Suprapubic skin (tissue), 4 donors: ENCODE measurements at places on chromosomes 11 and 22.

DNA sequence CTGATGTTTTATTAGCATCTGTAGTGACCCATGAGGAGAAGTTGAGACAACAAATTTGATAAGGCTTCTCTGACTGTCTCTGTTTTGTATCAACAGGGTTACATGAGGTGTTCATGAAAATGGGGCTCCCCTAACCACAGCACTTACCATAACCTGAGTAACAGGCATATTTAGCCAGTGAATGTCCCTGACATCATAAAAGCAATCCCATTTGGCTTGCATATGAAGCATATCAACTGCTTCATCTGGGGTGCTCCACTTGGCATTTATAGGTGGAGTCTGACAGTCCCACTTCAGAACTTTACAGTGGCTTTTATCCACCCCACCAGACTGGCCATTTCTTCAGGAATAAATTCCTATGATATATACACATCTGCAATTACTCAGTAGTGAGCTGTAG, 257.6 kb downstream of the LUZP2 start:
- no peak for DNase-seq

DNA sequence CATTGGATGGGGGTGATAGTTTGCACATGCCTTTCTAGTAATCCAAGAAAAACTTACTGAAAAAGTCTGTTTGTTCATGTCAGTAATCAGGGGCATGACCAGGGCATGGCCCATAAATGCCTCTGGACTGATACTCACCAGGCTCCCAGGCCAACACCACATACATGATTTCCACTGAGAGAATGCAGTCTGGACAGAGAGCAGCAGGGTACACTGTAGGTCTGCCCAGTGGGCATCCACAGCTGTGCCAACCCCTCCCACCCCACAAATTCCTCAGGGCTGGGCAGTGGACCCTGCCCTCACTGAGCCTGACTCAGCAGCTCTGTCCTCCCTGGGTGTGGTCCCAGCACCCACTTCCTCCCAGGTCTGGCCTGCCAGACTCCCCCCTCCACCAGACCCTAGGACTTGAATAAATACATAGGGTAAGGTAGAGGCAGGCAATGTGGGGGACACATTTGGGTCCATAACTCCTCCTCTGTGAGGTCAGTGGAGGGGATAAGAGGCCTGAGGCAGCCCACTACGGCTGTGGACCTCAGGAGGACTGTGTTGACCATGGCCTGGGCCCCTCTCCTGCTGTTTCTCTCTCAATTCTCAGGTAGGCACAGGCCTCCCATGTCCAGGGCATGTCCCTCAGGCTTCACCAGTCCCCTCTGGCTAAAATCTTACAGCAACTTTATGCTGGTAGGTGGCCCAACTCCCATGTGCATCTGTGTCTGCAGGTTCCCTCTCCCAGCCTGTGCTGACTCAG, 92.2 kb upstream of the TOP3B start:
- DNase-seq, result no peak

DNA sequence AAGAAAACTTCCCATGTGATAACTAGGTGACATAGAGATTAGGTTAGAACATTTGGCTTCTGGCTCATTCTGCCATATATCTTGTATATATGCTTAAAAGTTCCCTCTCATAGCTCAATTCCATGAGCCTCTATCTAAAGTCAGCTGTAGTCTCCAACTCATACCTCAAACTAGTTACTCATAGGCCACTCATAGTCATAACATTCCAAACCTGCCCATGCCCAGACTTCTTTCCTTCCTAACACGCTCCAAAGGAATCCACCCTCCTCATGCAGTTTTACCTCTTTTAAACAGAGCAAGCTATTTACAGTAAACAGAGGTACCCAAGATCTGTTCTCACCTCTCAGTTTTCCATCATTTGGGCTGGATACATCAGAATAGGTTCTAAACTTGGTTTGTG, 39.4 kb downstream of the GLYATL2 start:
- no peak for DNase-seq

- DNase-seq, result no peak
These were observed 14.5 kb upstream of the PEX26 start for GRCh38 chr22:18063306-18063705.

- DNase-seq, result no peak
These were observed 83.1 kb downstream of the VPREB1 start for GRCh38 chr22:22327723-22328122.

- DNase-seq, result no peak
These were observed 21.0 kb downstream of the SERPING1 start for GRCh38 chr11:57618438-57618837.

DNA sequence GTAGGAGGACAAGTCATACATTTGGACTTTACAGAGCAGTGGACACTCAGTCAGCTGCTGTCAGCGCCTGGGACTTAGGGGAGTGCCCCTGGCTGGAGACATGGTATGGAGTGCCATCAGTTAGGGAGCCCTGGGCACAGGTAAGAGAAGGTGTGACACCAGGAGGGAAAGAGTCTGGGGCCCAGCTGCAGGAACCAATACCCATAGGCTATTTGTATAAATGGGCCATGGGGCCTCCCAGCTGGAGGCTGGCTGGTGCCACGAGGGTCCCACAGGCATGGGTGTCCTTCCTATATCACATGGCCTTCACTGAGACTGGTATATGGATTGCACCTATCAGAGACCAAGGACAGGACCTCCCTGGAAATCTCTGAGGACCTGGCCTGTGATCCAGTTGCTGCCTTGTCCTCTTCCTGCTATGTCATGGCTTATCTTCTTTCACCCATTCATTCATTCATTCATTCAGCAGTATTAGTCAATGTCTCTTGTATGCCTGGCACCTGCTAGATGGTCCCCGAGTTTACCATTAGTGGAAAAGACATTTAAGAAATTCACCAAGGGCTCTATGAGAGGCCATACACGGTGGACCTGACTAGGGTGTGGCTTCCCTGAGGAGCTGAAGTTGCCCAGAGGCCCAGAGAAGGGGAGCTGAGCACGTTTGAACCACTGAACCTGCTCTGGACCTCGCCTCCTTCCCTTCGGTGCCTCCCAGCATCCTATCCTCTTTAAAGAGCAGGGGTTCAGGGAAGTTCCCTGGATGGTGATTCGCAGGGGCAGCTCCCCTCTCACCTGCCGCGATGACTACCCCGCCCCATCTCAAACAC, 850 bp upstream of the MIF start:
- DNase-seq, result no peak

DNA sequence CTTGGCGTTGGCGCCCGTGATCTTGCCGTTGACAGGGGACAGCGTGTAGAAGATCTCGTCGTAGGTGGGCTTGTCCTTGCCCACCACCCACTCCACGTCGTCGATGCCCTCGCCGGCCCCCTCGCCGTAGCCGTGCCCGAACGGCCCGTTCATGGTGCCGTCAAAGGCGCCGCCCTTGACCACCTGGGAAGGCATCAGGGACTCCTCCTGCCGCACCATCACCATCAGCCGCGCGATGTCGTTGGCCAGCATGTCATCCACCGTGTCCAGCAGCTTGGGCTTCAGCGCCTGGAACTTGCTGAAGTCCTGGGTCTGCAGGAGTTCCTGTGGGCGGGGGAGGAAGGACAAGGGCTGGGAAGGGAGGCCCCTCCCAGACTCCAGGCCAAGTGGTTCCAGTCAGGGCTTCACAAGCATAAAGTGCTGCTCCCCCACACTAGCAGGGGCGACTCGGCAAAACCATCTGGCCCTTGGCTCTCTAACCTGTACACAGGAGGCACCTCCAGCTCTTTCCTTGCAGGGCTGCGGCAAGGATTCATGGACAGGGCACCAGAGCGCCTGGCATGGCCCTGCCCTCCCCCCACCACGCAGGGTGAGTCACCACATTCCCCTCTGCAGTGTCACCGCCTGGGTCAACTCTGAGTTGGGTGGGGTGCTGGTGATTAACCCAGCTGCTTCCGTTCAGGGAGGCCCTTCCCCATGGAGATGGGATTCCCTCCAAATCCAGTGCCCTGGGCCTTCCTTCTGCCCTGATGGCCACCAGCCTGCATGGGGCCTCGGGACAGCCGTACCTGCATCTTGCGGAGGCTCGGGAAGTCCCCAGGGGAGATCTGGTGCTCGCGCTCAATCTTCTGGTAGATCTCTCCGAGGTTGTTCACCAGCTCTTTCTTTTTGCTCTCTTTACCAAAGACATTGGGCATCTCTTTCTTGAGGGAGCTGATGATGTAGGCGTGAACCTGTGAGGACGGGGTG, 10.4 kb upstream of the CDC42BPG start:
- peak; percentile 95 for DNase-seq

DNA sequence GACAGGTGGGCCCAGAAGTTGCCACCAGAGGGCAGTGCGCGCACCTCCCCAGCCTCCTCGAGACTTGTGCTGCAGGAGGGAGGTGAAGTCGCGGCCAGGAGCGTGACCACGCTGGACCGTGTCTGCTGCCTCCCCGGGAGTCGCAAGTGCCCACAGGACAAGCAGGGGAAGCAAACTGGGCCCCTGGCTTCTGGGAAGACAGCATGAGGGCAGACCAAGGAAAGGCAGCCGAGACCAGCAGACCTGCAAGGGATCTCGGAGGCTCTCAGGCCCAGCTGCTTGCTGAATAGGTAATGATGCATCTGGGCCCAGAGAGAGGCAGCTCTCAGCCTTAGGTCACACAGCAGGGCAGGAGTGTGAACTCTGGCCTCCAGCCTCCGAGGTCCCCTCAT, 17.0 kb upstream of the IL2RB start:
- peak; percentile 93 for DNase-seq

DNA sequence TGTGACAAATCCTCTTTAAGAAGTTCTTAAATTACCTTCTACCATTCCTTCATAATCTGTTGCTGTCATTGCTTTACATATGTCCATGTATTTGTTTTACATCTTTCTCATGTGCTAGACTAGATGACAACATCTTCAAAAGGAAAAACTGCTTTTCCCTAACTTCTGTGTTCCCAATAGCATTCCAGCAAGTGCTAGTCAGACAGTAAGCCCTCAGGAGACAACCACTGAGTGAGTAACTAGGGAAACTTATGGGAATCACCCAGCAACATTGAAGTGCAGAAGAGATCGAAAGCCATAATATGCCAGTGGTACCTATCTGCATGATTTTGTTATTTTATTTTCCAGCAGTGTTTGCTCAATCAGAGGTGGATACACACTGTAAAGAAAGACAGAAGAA, 889.7 kb upstream of the API5 start:
- DNase-seq, result no peak

GRCh38 chr22:37300551-37301017, 18.3 kb downstream of the CYTH4 start:
- no peak for DNase-seq

GRCh38 chr11:285021-285893, 3.7 kb upstream of the PGGHG start:
- DNase-seq, result peak; percentile 72

GRCh38 chr11:65780770-65781151, at the start of gene AP5B1:
TSS of gene AP5B1 (minus strand) at chr11:65780976. CDS start at chr11:65780591, 385 bp downstream.
- peak; percentile 82 for DNase-seq

GRCh38 chr11:36377759-36378564, 81.9 kb downstream of the PRR5L start:
- DNase-seq, result no peak

DNA sequence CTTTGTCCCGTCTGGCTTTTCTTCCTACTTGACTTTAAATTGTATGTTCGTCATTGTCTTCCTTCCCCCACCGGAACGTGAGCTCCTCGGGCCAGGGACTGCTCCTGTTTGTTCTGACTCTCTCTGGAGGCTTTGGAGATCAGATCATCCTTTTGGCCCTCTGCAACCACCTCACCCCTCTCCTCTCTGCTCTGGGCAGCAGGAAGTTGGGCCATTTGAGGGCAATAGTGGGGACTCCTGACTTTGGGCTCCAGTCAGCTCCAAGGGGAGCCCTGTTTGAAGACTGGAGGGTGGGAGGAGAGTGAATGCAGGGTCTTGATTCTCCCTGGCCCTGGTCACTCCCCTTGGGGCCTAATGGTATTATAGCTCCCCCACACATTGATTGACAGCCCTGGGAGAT, 186.3 kb upstream of the B3GAT1 start:
- peak; percentile 20 for DNase-seq

DNA sequence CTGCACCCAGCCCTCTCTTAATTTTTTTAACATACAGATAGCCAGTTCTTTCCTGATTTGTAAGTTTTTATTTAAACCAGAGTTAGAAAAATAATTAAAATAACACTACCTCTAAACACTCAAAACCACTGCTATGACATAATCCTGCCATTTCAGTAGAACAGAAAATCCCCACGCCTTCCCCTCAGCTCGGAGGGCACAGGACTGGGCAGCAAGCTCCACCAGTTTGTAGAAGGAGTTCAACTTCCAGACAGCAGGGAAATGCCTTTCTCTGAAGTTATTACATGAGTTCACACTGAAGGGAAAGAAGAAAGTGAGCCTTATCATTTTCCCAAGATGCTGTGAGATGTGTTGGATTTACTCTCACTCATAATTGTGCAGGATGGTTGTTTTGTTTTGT, 114.4 kb downstream of the MRTFA start:
- DNase-seq, result no peak

- DNase-seq, result peak; percentile 58
These were observed 350.8 kb downstream of the TBC1D22A start for GRCh38 chr22:47112994-47113852.

DNA sequence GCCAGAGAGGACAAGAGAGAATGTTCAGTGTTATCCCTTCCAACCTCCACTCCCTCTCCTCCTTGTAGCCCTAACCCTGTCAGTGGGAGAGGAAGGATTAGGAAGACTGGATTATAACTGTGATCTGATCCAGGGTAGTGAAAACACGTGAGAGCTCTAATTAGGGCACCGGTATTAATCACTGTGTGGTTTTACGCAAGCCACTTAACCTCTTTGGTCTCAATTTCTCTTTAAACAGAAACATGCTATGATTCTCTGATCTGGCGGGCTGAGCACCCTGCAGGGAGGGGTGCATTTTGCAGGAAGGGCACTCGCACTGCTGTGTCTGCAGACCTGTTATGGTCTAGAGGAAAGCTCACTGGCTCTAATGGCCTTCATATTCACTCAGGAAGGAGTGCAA, 11.5 kb downstream of the RPL27A start:
- peak; percentile 35 for DNase-seq

- no peak for DNase-seq
These were observed 21.5 kb downstream of the MYH9 start for GRCh38 chr22:36366291-36366708.

- DNase-seq, result no peak
These were observed 8.2 kb upstream of the PKP3 start for GRCh38 chr11:385594-386351.
